ENCODE measurements at places on chromosomes 5 and 9.

- DNase-seq = no peak
Measured at GRCh38 chr9:122806661-122807060, 6.7 kb downstream of the OR1K1 start.

GRCh38 chr9:82553654-82554366 lies 509.1 kb downstream of the RASEF start:
- no peak for DNase-seq

DNA sequence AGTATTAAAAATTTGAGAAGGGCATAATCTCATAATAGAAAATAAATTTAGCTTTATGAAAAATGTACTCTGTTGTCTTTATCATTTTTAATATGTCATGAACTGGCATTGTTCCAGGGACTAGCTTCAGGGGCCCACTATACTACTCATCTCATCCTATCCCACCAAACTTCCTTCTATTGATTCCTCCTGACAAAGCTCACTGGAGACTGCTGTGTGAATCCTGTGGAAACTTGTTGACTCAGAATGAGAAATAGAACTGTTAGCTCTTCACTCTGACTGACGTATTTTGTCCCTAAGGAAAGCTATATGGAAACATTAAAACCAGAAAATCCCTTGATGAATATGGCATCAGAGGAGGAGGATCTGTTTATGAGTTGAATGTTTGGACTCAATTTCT lies 29.8 kb upstream of the BNIP1 start:
- no peak for DNase-seq

GRCh38 chr5:153569036-153569435 lies 78.6 kb downstream of the GRIA1 start:
- no peak for DNase-seq

GRCh38 chr5:12655675-12656074 lies 751.4 kb upstream of the CTNND2 start:
- no peak for DNase-seq

DNA sequence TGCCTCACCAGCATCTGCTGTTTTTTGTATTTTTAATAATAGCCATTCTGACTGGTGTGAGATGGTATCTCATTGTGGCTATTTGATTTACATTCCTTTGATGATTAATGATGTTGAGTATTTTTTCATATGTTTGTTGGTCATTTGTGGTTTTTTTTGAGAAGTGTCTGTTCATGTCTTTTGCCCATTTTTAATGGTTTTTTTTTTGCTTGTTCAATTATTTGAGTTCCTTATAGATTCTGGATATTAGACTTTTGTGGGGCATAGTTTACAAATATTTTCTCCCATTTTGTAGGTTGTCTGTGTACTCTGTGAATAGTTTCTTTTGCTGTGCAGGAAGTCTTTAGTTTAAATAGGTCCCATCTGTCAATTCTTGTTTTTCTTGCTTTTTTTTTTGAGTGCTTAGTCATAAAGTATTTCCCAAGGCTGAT lies 148.1 kb downstream of the NPR3 start:
- no peak for DNase-seq

- no peak for DNase-seq
Measured at GRCh38 chr9:96067004-96067403, 191.5 kb downstream of the ERCC6L2 start.

GRCh38 chr5:14249258-14250082 lies 106.3 kb downstream of the TRIO start:
- DNase-seq = no peak

DNA sequence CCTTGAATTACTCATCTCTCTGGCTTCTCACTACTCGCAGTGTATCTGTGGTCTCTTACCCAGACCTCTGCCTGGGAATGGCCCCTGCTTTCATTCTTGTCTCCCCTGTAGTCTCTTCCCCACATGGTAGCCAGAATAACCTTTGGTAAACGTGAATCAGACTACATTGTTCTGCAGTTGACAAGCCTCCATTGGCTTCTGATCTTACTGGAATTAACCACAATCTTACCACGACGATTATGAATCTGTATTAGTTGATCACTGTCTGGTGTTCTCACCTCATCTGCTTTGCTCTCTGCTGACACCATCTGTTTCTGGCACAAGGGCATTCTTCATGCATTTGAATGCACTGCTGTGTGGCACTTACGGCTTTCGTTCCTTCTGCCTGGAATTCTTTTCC lies 781.2 kb downstream of the MTRR start:
- DNase-seq = no peak

DNA sequence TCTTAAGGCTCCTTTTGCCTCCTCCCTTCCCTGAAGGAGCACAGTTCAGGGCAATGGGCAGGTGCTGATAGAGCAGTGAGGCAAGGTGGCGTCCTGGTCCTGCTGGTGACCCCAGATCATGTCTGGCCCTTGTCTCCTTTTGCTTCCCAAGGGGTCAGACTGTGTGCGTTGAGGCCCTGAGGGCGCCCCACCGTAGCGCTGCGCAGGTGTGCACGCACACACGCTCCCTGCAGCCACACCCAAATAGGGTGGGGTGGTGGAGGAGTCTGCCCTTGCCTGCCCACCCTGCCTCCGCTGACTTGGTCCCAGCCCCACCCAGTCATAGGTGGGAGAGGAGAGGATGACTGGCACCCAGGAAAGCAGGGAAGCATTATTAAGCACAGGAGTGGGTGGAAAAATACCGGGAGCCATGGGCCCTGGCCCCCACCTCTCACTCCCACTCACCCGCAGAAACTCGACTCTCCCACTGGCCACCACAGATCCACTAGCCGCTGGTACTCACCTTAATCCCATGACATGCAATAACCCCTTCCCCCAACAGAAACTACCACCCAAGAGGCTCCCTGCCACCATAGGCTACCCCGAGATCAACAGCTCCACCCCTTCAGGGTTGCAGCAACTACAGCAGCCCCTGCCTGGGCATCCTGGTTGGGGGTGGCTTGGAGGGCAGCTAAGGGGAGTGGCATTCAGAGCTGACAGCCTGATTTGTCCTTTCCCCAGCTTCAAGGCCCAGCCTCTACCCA lies 16.7 kb downstream of the PDLIM4 start:
- no peak for DNase-seq

DNA sequence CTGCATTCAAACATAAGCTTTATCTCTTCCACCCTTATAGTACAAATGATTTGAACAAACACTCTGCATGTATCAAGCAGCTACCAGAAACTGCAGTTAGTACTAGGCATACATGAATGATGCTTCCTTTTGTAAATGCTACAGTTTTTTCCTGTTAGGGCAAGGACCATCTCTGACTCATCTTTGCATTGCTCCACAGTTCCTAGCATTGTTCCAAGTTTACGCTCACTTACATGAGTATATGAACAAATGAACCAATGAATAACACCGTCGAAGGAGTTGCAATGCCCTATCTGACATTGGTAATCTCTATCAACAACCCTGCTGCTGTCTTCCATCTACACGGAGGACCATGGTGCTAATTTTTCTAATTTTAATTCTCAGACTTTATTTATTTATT lies 2.1 kb upstream of the ALDH7A1 start:
- no peak for DNase-seq

DNA sequence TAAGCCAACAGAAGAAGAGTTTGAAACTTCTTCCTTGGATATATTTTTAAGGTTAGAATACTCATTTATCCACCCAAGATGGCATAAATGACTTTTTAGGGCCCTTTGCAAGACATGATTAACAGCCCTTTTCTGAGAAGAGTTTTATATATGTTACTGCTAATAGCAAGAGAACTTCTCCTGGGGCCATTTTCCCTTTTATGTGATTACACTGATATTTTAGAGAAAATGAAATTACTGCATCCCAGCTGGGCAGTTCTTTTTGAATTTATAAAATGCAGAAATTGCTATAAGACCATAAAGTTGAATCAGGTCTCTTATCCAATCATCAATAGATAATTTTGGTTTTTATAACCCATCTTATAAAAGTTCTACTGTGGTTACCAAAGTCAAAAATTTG lies 161.3 kb upstream of the RFX3 start:
- DNase-seq = no peak

DNA sequence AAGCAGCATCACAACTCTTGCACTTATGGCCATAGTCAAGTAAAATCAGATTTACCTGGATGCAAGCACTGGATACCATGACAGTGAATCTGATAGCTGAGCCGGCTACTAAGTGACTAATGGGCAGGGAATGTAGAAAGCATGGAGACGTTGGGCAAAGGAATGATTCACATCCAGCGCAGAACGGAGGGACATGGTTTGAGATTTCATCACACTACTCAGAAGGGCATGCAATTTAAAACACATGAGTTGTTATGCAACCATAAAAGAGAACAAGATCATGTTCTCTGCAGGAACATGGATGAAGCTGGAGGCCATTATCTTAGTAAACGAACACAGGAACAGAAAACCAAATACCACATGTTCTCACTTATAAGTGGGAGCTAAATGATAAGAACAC lies 169.1 kb upstream of the PIK3R1 start:
- no peak for DNase-seq

DNA sequence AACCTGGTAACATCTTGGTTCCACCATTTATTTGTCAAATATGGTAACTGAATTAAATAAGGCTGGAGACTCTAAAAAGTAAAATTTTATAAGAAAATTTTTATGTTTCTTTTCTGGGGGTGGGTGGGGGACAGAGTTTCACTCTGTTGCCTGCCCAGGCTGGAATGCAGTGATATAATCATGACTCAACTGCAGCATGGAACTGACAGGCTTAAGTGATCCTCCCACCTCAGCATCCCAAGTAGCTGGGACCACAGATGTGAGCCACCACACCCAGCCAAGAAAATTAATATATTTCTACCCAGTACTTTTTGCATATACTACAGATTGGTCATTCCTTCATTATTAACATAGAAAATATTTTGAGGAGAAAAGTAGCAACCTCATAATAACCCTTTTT lies 216.9 kb downstream of the DEPDC1B start:
- no peak for DNase-seq

GRCh38 chr5:137394380-137394779 lies 104.7 kb downstream of the SPOCK1 start:
- DNase-seq = no peak

DNA sequence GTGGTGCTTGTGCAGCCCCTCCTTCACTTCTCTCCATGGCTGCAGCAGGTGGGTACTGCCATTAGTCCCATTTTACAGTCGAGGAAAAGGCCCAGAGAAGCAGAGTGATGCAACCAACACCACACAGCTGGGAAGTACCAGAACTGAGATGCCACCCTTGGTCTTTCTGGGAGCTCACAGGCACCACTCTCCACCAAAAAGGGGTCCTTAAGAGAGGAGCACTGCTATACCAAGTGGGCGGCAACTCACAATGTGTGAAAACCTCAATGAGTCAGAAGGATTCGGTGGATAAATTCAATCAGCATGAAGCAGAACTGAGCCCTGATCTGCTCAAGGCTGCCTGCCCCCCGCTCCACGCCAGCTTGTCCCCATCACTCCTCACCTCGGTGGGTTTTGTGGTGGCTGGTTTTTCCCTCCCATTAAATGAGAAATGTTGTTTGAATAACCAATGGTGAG lies 213.7 kb downstream of the FSTL4 start:
- DNase-seq = no peak

DNA sequence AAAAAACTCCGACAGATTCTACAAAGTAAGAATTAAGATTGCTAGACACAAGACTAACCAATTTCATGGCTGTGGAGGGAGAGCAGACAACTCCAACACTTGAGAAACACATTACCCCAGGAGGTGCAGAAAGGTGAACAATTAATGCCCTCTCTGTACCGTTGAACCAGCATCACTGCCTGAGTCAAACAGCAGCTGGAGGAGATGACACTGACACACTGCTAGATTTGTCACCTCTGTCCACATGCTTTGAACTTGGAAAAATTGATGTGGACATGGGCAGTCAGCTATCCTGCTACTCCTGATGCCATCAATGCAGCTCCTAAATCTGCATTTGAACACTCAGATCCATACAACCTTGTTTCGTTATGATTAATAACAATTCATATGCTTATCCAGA lies 51.7 kb downstream of the GPBP1 start:
- no peak for DNase-seq

GRCh38 chr9:972501-973294 lies 3.8 kb upstream of the DMRT3 start:
- peak; percentile 70 for DNase-seq

DNA sequence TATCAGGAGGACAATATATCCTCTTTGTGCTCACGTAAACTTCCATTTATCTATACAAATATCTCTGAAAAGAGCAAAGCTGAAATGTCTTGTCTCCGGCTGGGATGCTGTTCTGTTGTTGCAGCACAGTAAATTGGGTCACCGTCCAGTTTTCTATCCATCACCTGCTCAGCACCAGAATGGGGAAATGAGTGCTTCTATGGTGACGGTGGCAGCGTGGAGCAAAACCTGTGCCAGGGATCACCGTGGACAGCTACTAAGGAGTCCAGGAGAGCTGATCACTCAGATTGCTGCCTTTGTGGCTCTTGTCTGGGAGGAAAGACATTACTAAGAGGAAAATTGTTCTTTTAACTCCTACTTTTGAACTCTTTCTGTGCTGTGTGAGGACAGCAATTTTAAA lies 531.6 kb downstream of the PSAT1 start:
- DNase-seq = no peak

- no peak for DNase-seq
Measured at GRCh38 chr9:133659516-133659915, 23.4 kb downstream of the DBH start.

GRCh38 chr9:112104901-112105300 lies 70.2 kb downstream of the SUSD1 start:
- DNase-seq = no peak

GRCh38 chr5:14757850-14758249 lies 93.3 kb downstream of the OTULIN start:
- no peak for DNase-seq

- DNase-seq = no peak
Measured at GRCh38 chr9:77163884-77164283, 13.4 kb upstream of the VPS13A start.

DNA sequence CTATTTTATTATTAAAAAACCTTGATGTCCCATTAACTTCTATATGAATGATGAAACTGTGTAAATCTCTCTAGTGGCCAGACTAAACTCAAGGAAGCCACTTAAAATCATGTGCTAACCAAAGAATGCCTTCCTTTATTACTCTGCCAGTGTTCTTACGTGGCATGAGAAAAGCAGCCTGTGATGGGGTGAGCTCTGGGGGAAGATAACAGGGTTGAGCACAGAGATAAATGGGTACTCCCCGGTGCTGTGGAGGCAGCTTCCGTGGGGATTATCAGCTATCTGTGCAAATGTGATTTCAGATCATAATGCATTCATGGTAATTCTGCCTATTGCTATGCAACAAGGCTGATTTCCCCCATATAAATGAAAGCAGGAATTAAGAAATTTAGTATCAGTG lies 181.3 kb downstream of the CAVIN4 start:
- no peak for DNase-seq

DNA sequence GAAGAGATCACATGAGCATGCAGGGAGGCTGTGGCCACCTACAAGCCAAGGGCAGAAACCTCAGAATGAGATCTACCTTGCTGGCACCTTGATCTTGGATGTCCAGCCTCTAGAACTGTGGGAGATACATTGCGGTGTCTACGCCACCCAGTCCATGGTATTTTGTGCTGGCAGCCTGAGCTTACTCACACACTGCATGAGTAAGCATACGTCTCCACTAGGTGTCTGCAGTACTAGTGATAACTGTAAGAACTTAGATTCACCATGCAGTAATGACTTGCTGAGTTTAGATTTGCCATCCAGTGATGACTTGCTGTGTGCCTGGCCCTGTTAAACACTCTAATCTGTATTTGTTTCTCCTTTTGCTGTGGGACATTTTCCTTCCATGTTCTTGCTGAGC lies 417.7 kb downstream of the GADD45G start:
- DNase-seq = no peak

GRCh38 chr9:87867391-87867790 lies 15.3 kb upstream of the SPATA31E1 start:
- DNase-seq = no peak

All from retina (tissue), 1 donor.